ENCODE measurements at places on chromosomes 13 and 19.

GRCh38 chr19:2550431-2551171, 74.7 kb downstream of the GADD45B start:
- no peak for DNase-seq

- no peak for DNase-seq
These were observed at the start of gene TMEM38A for GRCh38 chr19:16660763-16661479. TMEM38A (plus strand) TSS chr19:16661139; CDS start chr19:16661218, 79 bp downstream.

DNA sequence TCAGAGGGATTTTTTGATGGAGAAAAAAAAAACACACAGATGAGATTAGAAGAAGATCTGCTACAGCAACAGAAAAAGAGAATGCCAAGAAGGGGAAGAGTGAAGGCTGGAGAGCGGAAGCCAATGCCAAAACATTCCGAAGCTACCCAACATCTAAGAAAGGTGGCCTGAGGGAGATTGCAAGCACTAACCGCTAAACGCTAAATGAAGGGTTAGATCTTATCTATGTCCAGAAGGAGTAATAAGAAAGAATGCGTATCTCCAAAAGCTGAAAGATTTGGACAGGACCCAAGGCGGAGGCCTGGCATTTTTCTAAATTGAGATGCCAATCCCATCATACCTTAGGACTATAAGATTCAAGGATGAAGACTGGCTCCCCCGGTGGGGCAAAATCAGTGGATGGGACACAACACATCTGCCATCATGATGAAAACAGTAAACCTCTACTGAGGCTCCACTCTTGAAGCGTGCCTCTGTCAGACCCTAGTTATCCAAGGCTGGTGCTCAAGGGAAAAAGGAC, 15.6 kb upstream of the HMGB1 start:
- no peak for DNase-seq

DNA sequence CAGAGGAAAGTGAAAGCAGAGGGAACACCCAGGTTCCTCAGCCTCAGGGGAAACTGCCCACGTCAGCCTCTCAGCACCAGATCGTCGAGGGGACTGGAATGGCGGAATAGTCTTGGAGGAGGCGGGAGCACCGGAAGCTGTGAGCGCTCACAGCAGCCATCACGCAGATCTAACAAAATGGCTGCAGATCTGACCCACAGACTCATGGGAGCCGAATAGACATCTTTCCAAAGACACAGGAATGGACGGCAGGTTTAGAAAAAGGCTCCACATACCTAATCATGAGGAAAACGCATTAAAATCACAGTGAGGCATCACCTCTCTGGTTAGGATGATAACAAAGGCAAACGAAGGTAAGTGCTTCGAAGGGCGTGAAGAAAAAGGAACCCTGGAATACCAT, 11.8 kb upstream of the LILRA2 start:
- no peak for DNase-seq

DNA sequence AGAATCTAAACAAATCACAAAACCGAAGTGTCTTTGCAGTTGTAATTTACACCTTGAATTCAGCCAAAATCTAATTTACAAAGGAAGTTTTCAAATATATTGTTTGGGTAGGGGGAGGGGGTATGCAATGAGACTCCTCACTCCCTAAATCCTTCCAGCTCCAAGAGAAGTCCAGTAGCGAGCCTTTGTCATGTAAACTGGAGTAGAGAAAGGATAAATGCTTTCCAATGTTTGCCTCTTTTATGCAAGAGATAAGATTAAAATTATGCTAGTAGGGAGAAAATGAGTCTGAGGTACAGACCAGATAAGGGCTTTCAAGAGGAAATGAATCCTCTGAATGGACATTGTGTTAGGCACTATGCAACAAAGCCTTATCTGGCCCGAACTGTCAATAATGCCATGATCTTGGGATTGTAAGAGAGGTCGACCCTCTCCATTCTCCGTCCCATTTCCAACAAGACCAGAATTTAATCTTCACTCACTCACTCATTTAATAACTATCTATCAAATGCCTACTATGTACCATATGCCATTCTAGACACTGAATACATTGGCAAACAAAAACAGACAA, 199.2 kb downstream of the LACC1 start:
- DNase-seq = no peak

DNA sequence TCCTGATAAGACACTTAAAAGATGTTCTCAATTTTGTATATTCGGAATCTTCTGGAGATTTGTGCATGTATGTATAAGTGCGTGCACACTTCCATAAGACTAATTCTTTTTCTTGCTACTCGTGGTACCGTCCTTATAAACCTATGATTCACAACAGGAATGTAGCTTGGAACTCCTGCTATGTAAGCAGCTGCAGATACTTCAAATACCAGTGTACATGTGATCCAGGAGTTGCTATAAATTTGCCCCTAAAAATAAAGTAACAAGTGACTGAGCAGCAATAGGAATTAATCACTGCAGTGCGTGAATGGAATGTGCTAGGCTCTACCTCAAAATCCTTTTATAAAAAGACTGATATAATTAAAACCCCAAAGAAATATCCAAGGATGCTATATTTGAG, 214.9 kb downstream of the KLF5 start:
- peak; percentile 96 for DNase-seq

- DNase-seq = no peak
These were observed 15.6 kb upstream of the WASF3 start for GRCh38 chr13:26541678-26542568.
